Activated CD4-positive, CD25-positive, alpha-beta regulatory T cell (primary cell): ENCODE measurements at places on chromosomes 1 and 21.

- no peak for DNase-seq
Observed at GRCh38 chr1:172084876-172085275, 243.6 kb downstream of the DNM3 start.

DNA sequence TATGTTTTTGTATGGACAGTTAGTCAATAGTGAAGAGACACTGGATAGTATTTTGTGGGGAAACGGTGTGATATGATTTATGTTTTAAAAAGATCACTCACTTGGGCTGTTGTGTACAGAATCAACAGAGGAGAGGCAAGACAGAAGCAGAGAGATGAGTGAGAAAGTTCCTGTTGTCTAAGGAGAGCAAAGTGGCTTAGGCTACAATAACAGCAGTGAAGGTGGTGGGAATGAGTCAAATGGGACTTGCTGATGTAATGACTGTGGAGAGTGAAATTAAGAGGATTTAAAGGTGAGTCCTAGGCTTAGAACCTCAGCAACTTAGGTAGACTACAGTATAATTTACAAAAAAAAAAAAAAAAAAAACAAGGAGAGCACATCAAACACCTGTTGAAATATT is 169.2 kb upstream of the HP1BP3 start:
- DNase-seq, result no peak

DNA sequence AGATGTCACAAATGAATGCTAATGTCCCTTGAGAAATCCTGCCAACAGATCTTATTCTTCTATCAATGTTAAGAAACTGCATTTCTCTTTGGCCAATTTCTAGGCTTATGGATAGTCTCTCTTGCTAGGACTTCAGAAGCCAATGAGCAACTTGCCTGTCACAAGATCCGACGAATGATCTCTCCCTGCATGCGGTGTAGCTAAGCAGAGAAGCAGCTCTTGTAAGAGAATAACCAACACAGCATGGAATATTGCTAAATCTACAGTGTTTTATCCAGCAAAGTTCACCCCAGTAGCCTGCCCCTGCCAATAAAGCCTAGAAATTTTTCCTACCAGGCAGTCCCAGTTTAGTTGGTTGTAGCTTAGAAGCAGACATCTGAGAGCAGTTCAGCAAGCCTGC is 2.1 kb upstream of the SLC44A5 start:
- DNase-seq, result no peak

DNA sequence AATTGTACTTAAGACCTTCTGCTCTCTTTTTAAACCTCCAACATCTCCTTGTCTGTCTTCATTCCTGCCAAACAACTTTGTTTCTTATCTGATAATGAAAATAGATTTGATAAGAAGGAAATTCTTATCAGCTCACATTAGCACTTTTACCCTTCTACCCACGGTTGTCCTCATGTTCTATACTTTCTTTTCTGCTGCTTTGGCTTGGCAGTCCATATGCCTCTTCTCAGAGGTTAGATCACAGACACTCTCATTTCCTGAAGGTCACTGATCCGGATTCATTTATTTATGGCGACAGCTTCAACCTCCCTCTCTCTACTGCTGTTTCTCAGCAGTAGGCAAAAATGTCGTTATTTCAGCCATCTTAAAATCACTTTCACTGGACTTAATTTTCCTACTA is 2015.8 kb downstream of the NCAM2 start:
- DNase-seq, result no peak

GRCh38 chr1:156658945-156659574 is 17.1 kb downstream of the BCAN start:
- DNase-seq, result no peak

- DNase-seq, result no peak
Observed at GRCh38 chr1:12230549-12231275, 882 bp downstream of the VPS13D start.

- no peak for DNase-seq
Observed at GRCh38 chr1:230356190-230356589, 69.9 kb downstream of the PGBD5 start.

DNA sequence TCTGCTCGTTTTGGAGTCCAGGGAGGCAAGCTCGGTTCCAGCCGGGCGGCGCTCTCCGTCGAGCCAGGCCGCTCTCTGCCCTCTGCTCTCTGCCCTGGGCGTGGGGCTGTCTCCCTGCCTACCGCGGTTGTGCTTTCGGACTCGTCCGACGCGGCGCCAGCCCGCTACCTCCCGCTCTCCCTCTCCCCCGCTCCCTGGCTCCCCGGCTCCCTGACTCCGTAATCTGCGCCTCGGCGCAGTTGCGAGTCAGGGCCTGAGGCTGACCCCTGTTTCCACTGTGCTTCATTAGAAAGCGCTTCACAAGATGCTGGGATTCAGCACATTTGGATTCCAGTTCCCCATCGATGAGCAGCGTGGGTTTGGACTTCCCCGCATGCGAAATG is 2.2 kb downstream of the SOX13 start:
- no peak for DNase-seq

DNA sequence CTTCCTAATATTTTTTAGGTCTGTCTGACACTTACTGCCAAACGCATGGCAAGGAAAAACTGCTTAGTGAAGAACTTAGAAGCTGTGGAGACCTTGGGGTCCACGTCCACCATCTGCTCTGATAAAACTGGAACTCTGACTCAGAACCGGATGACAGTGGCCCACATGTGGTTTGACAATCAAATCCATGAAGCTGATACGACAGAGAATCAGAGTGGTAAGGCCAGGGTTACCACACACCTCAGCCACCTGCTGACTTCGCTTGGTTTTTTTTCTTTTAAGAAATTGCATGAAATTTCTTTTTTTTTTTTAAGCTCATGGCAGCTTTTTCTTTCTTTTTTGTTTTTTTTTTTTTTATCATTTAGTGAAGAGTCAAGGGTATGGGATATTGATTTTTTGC is 17.2 kb downstream of the ATP1A1 start:
- no peak for DNase-seq

DNA sequence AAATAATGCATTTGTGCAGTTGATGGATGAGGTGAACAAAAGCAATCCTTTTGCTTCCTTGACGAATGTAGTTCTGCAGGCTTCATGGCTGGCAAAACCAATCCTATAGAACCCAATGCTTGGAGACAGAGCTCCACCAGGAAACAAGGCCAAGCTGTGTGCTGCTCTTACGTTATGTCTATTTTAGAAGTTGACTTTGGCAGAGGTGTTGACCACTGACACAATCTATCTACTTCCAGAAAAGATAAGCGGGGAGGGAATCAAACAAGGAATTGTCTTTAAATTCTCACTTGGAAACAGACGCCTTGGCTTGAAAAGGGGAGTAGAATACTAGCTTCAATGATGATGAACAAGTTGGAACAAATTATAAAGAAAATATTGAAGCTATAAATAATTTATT is 211.2 kb downstream of the SETD4 start:
- no peak for DNase-seq

GRCh38 chr1:222931023-222931422 is 116.2 kb downstream of the DISP1 start:
- DNase-seq, result no peak

DNA sequence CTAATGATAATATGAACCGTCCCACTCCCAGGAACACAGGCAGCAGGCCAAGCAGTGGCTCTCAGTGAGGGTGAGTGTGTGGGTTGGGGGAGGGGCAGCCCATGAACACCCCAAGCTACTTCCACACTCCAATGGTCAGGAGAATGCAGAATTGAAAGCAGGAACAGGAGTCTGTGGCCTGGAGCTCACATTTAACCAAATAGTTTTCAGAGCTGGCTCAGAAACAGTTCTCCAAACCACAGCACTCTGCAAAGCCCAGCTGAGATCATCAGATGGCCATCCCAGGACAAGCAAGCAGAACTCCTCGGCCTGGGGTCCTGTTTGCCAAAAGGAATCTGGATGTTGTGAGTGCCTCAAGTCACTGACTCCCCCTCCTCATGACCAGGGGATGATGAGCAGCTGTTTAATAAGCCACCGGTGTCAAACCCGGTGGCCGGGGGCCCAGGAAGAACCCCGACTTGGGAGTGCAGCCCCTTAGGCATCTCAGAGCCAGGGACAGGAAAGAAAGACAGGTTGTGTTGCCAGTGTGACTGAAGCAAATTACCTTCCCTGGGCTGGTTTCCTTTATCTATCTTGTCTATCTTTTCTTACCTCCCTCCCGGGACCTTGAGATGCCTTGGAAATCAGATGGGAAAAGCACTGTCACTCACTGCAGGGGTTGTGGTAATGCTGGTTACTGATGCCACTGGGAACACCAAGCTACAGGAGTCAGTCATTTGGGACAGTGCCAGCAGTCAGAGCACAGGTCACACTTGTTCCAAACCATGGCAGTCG is 20.4 kb downstream of the DEGS1 start:
- DNase-seq, result no peak

DNA sequence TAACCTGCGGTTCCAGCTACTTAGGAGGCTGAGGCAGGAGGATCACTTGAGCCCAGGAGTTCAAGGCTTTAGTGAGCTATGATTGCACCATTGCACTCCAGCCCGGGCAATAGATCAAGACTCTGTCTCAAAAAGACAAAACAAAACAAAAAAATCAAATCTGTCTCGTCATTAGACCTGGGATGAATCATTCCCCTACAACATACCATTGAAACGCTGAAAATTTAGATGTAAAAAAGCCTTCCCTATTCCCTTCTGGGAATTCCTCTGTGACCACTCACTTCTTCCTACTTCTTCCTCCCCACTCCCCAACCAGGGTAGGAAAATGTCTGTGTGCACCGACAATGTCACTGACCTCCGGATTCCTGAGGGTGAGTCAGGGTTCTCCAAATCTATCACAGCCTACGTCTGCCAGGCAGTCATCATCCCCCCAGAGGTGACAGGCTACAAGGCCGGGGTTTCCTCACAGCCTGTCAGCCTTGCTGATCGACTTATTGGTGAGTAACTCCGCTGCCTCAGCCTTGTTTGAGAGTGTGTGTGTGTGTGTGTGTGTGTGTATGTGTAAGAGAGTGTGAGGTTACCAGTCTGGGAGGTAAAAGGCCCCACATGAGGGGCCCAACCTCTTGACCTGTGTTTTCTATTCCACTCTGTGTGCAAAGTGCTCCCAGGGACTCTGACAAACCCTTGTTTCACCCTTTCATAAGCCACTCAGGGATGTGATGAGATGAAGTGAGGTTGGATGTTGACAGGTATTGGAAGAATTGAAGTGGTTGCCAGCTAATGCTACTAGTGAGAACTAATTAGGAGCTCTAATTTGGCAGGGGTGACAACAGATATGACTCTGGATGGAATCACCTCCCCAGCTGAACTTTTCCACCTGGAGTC is 16.3 kb upstream of the SARS1 start:
- no peak for DNase-seq

GRCh38 chr1:59278780-59279354 is 18.0 kb upstream of the FGGY start:
- DNase-seq, result no peak

- DNase-seq, result peak; percentile 12
Observed at GRCh38 chr1:110765640-110766335, 91.0 kb upstream of the KCNA3 start.

DNA sequence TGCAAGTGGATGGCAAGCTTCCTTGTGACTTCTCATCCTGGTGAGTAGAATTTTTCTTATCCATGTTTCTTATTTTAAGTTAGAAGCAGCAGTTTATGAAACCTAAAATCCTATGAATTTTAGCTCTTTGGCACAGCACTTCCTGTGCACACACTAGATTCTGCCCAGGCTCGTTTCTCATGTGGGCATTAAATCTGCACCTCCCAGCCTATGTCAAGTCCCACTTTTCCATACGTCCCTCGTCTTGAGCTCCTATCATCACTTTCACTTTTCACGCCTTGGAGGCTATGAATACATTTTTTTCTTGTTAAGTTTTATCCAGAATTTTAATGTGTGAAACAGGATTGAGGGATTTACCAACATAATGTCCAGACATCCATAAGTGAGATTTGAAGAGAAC is 142.1 kb downstream of the MRPS6 start:
- no peak for DNase-seq

- DNase-seq, result no peak
Observed at GRCh38 chr1:244304156-244304555, 147.6 kb downstream of the ADSS2 start.

- no peak for DNase-seq
Observed at GRCh38 chr1:10378081-10378841, 20.6 kb upstream of the PGD start.

DNA sequence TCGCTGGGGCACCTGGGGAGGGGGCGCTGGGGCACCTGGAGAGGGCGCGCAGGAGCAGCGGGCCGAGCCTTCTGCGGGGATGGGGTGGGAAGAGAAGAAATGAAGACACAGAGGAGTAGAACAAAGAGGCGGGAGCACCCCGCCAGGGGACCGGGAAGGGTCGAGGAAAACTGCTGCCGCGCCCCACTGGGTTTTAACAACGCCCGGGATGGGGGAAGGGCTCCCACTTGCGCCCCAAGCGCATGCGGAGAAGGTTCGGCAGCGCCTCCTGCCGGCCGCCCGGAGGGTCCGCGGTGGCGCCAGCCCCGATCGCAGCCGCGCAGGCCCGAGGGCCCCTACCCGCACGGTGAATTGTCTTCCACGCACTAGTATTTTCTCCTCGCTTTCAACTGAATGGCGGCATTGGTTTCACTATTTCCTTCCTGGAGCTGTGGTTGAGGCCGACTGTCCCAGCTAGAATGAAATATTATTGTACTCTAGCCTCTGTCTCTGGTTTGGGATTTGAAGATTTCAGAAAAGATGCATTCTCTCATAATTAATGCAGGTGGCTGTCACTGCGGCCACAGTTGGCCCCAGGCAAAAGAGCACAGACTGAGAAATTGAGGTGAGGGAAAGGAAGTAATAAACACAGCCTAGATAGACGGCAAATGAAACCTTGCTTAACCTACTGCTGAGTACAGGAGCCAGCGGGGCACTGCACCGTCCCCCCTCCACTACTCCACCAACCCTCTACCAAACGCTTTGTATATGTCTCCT is 57.3 kb downstream of the MAB21L3 start:
- DNase-seq, result peak; percentile 66

- no peak for DNase-seq
Observed at GRCh38 chr1:157838966-157839365, 2.6 kb downstream of the CD5L start.

DNA sequence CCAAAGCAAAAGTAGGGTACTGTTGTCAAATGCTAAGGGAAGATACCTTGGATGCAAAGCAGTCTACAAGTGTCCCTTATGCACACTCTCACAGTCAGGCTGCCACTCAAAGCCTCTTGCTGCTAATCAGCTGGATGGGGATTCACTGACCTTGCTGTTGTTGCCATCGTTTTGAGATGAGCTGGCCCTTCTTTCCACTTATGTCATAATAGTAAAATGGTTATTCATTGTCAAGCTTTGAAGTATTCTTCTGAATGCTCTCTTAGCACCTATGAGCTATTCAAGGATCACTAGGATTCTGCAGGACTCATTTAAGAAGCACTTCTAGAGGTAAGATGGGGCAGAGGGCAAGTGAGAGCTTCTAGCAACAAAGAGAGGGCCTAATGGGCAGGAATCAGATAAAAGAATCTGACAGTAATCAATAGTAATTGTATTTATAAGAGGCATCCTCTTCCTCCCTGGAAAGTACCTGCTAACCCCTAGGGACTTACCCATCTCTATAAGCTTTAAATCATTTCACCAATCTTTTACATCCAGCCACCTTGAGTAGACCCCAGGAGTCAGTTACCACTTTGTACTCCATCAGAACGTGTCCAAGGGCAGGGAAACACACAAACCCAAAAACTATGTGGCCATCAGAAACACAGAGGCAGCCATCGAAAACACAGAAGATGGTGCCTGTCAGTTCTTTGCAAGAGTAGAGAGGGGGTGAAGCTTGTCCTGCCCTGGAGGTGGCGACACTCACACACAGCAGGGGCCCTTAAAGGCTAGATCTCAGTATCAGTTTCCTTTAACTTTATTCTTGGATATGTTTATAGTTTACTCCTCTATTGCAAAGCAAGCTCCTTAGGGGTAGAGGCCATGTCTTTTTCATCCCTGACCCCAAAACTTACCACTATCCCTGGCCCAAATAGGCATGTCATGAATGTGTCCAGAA is 103.7 kb upstream of the NFIA start:
- DNase-seq, result no peak

GRCh38 chr1:218823291-218823900 is 350.3 kb upstream of the LYPLAL1 start:
- DNase-seq, result no peak
